Keratinocyte (primary cell): ENCODE measurements at places on chromosomes 11 and 22. TPM values are rescaled to one million over a fixed set of nuclear protein-coding genes. Genes with fewer than 3 reads are reported as not detected.

Gene EMID1
- not detected in 3 replicates for polyA plus RNA-seq

Gene OTOG
- polyA plus RNA-seq = not detected in 3 replicates

- no peak for DNase-seq
Observed at GRCh38 chr11:132674151-132674550, 858.1 kb downstream of the OPCML start.

DNA sequence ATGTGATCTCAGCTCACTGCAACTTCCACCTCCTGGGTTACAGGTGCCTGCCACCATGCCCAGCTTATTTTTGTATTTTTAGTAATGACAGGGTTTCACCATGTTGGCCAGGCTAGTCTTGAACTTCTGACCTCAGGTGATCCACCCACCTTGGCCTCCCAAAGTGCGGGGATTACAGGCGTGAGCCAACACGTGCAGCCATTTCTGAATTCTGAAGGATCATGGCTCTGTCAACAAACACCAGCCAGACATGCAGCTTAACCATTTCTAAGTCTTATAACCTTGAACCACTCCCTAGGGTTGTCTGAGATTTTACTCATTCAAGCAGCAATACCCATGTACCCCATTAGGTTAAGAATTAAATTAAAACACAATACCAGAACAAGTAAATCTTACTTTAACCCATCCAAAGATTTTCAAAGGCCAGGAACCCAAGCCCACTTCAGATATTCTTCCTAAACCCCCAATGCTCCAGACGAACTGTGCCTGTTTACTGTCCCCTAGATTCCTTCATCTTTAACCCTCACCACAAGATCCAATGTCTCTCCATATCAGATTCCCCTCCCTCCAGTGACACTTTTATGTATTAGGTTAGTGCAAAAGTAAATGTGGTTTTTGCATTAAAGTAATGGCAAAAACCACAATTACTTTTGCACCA, 4.0 kb downstream of the RPS13 start:
- DNase-seq = no peak

DNA sequence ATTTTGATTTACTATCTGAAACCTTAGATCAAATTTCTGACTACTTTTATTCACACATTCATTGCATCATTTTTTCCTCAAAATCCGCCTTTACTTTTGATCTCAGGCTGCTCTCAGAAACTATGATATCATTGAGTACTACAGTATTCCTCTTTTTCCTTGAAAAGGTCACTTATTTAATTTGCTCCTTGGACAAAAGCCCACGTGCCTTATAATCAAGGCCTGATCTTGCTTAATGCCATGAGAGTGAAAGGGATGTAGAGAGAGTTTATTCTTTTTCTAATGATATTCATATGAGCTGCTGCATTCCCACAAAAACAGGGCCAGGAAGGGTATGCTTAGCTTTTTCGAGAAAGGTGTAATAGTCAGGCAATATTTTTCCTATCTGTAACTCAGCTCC, 327.0 kb downstream of the ETS1 start:
- no peak for DNase-seq

GRCh38 chr22:36083056-36083455, 54.4 kb upstream of the RBFOX2 start:
- DNase-seq = no peak
